ENCODE measurements at places on chromosomes 3 and 15. TPM values are rescaled to one million over a fixed set of nuclear protein-coding genes. Genes with fewer than 3 reads are reported as not detected.

SCAANT1 gene
- total RNA-seq = not detected

CADM2 gene
- total RNA-seq = 0.47 TPM

TIMP4 gene
- 0.12 TPM for total RNA-seq

GUCA1C gene
- 19.0 TPM for total RNA-seq

TUSC7 gene
- total RNA-seq = not detected

NLGN1 gene
- 1.2 TPM for total RNA-seq

ATP2B2 gene
- total RNA-seq = 0.20 TPM

HACD2 gene
- total RNA-seq = 22.2 TPM

CLEC3B gene
- total RNA-seq = 8.2 TPM

EPHB1 gene
- total RNA-seq = 0.31 TPM

SMAD6 gene
- total RNA-seq = 6.2 TPM

IL20RB gene
- 0.37 TPM for total RNA-seq

CIB2 gene
- 4.4 TPM for total RNA-seq

GMPPB gene
- 22.4 TPM for total RNA-seq

All from pancreas (tissue), 10 donors.